ENCODE measurements at places on chromosomes 7 and 10.
A peak's percentile ranks its signal among the peaks of the same experiment; 100 is the strongest.

DNA sequence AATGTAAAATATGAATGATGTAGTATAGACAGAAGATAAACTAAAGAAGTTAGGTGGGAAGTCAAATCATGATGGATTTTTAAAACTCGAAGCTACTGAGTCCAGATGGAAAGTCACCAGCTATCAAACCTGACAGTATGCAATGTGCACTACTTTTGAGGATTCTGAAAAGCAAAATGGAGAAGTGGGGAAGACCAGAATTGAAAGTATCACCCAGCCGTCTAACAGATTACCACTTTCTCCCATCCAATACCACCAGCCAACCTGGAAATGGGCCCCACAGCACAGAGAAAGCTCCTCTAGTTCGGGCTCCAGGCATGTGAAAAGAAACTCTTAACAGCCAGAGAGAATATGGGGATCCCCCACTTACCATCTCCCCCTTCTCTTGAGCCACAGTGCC, 67.9 kb upstream of the SRRM3 start:
- no peak for DNase-seq
- H3K27me3 ChIP-seq, result no peaks in the 10 kb centered on the region
- H3K4me1 ChIP-seq, result no peaks in the 10 kb centered on the region
- peak overlapping the region; percentile 41 for H3K27ac ChIP-seq
- peak overlapping the region; percentile 28 for H3K4me3 ChIP-seq
- H3K36me3 ChIP-seq, result no peaks in the 10 kb centered on the region

DNA sequence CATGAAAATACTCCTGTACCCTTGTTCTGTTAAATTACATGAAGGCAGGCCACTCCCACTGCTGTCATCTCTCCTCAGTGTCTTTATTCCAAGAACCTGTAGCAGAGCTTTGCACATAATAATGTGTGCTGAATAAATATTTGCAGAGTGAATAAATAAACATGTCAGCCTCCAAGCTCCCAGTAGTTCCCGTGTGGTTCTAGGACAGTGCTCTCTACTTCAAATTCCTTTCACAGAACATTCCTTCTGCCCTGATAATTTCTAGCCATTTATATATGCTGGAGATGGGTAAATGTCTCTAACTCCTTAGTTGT, 20.3 kb upstream of the HYAL4 start:
- DNase-seq, result no peak
- H3K27me3 ChIP-seq, result no peaks in the 10 kb centered on the region
- no peak overlapping the region for H3K4me3 ChIP-seq
- H3K27ac ChIP-seq, result no peak overlapping the region
- no peaks in the 10 kb centered on the region for H3K4me1 ChIP-seq

DNA sequence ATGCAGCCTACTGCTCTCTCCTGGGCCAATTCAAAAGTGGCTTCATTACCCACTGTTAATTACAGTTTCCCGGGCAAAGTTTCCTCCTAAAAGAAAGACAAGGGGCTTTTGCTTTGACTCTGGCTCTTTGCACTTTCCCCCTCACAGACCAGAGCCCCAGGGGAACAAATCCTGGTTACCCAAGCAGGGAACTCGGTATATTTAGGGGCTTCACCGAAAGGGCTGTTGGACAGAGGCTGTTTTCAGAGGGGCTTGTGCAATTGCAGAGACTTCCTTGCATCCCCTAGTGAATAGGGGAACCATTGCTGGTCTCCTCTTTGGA, 7.0 kb downstream of the CPA1 start:
- H3K27ac ChIP-seq, result no peak overlapping the region
- H3K36me3 ChIP-seq, result no peaks in the 10 kb centered on the region
- no peaks in the 10 kb centered on the region for H3K4me1 ChIP-seq

DNA sequence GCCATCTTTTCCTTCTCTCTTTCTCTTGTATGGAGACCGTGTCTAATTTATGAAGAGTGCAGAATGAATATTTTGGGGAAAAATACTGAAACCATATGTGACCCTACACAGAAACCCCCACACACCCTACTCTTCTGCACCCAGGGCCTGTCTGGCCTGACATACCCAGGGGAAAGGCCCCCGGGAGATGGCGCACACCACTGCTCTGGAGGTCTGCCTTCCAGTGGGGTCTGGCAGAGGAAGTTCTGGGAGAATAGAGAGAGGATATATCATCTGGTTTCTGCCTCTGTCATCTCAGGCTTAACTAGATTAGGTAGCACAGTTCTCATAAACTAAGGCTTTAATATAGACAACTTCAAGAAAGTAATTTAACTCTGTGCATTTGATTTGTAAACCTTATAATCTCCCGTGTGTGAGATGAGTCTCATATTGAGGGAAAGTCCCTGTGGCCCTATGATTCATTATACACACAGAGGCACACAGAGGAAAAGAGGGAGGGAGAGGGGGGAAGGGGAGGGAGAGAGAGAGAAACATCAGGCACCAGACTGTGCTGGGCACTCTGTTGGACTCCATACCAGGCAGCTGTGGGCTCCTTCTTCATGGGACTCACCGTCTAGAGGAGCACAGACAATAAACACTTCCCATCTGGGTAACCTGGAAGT, 123.3 kb downstream of the AOAH start:
- peaks cover 20% of the 10 kb centered on the region for H3K4me1 ChIP-seq
- H3K4me3 ChIP-seq, result no peak overlapping the region
- H3K27me3 ChIP-seq, result no peaks in the 10 kb centered on the region
- no peak overlapping the region for H3K27ac ChIP-seq

- H3K4me1 ChIP-seq, result no peaks in the 10 kb centered on the region
- no peaks in the 10 kb centered on the region for H3K36me3 ChIP-seq
- no peak overlapping the region for H3K4me3 ChIP-seq
- no peak overlapping the region for H3K27ac ChIP-seq
- no peaks in the 10 kb centered on the region for H3K27me3 ChIP-seq
Measured at GRCh38 chr7:104536956-104537355, 208.6 kb downstream of the LHFPL3 start.

GRCh38 chr10:67280405-67280804, 354.6 kb downstream of the LRRTM3 start:
- H3K4me1 ChIP-seq, result no peaks in the 10 kb centered on the region
- H3K27me3 ChIP-seq, result no peaks in the 10 kb centered on the region
- H3K36me3 ChIP-seq, result no peaks in the 10 kb centered on the region
- no peak overlapping the region for H3K4me3 ChIP-seq

Measured in naive thymus-derived CD4-positive, alpha-beta T cell (primary cell).